ENCODE measurements at places on chromosomes 2 and 18.
A peak's percentile ranks its signal among the peaks of the same experiment; 100 is the strongest.

DNA sequence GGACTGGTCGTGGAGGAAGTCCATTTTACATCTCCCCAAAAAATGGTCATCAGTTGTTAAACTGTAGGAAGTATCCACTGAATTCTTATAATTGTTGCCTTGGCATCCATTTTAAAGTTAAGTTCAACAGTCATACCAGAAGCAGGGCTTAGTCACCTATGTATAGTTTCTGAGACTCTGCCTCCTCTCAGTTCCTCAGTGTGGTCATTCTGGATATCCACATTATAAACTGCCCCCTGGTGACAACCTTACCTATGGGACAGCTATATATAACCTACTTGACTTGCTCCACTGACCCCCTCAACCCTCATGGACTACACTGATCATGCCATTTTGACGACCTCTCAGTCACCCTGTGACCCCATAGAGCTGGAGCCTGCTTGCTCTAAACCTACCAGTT is 617.0 kb downstream of the LRP1B start:
- no peak for DNase-seq

DNA sequence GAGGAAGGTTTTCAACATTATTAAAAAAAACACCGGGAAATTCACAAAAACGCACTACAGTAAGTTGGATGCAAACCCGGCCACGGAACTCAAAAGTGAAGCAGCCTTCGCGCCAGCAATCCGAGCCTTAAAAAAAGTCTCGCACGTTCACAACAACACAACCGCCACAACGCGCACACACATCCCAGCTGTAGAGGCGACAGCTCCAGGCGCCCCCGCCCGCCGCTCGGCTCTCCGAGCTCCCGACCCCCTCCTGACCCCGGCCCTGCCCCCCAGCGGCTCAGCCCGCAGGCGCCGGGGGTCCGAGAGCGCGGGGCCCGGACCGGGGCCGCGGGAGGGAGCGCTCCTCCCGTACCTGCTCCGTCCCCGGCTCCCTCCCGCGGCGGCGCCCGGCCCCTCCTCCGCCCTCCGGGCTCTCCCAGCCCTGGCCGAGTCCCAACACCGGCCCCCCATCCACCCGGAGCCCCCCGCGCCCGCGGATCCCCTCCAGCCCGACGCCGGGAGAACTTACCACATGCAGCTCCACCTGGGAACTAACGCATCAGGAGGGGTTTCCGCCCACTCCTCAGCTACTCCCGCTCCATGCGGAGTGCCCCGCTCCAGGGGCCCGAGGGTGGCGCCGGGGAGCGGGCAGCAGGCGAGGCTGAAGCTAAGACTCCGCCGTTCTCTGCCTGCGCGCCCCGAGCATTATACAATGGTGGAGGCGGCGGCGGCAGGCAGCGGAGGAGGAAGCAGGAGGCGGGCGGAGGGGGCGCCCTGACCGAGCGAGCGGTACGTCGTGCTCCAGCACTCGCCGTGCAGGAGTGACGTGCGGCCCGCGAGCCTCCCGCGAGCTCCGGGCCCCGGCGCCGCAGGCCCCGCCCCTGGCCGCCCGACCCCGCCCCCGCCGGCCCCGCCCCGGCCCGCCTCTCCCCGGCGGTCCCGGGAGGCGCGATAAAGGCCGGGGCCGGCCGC is at the start of gene SERTAD2:
TSS of gene SERTAD2 (minus strand) at position 805 of the 954 bp plus-strand sequence. CDS start 17,042 bp downstream, outside the sequence.
- peak; percentile 64 for DNase-seq

DNA sequence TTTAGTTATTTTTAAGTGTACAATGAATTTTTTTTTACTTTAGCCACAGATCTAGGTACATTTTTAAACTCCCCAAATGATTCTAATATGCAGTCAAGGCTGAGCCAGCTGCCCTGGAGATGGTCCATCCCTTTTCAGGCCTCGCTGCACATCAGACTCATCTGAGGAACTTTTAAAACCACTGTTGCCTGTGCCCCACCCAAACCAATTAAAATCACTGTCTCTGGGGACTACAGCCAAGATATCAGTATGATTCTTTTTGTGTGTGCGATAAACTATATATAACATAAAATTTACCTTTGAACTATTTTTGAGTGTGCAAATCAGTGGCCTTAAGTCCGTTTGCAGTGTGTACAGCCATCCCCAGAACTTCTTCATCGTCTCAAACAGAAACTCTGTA is 9.1 kb upstream of the MALT1 start:
- no peak for DNase-seq

GRCh38 chr18:42351455-42351854 is 396.4 kb downstream of the PIK3C3 start:
- no peak for DNase-seq

GRCh38 chr2:228853151-228853550 is 417.9 kb downstream of the PID1 start:
- no peak for DNase-seq

DNA sequence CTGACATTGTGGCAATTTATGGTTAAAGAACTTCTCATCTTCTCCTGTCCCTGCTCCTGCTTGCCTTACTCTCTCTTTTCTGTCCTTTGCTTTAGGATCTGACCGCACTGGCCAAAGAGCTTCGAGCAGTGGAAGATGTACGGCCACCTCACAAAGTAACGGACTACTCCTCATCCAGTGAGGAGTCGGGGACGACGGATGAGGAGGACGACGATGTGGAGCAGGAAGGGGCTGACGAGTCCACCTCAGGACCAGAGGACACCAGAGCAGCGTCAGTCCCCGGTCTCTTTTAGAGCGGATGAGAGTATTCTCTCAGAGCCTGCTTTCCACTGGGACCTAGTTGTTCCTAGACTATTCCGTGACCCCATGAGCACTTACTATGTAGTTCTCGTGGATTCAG is 122.2 kb upstream of the IL1R2 start:
- no peak for DNase-seq

GRCh38 chr2:177332026-177332991 is 60.3 kb upstream of the AGPS start:
- DNase-seq: peak; percentile 55

DNA sequence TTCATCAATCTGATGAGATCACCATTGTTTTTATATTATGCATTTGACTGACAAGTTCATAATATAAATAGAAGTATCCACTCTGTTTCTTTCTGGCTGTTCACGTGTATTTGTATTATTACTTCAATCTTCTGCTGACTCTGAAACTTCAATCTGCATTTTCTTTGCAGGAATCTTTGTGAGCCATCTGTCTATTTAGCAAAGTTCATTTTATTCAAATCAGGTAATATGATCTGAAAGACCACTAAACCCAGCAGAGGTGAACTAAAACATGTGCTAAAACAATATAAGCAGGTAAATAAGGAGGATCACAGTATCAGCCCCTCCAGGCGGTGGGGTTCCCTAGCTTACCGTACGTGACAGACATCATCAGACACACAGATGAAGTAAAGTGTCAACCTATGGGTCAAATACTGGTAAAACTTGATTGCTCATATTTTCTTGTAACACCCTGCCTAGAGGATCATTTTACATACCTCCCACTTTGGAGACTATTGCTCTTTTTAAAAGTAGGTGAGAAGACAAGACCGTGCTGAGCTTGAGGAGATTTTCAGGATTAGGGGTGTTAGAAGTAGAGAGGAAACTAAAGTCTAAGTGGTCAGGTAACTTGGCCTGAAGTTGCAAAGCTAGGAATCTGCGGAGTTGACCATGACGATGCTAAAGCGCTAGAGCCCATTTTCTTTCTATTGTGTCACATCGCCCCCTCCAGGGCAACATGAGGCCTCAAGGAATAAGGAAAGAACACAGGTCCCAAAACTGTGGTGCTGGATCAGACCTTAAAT is 9.0 kb downstream of the DTNB start:
- no peak for DNase-seq

GRCh38 chr2:151260573-151261230 is 961 bp downstream of the RBM43 start:
- DNase-seq: no peak

- DNase-seq: no peak
Measured at GRCh38 chr2:187586011-187586641, 31.9 kb upstream of the TFPI start.

GRCh38 chr2:193088026-193088425 is 893.3 kb upstream of the TMEFF2 start:
- no peak for DNase-seq

GRCh38 chr2:151028691-151029176 is 232.9 kb downstream of the RBM43 start:
- no peak for DNase-seq

DNA sequence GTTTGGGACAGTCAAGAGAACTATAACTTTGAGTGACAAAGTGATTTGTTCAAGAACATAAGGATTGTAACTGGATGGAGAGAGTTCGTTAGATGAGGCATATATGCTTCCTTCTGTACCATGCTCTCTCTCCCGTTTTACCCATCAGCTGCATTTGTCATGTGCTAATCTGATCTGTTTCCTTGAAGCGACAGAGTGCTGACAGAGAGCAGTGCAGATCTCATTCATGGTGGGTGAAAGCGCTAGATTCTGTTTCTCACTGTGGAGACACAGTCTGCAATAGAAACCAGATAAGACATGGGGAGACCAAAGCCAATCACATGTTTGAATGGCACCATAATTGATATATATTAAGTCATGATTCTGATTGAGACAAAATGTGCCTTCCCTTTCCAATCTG is 456.6 kb upstream of the CELF4 start:
- no peak for DNase-seq

- no peak for DNase-seq
Measured at GRCh38 chr2:224669449-224669848, 46.7 kb downstream of the CCDC195 start.

DNA sequence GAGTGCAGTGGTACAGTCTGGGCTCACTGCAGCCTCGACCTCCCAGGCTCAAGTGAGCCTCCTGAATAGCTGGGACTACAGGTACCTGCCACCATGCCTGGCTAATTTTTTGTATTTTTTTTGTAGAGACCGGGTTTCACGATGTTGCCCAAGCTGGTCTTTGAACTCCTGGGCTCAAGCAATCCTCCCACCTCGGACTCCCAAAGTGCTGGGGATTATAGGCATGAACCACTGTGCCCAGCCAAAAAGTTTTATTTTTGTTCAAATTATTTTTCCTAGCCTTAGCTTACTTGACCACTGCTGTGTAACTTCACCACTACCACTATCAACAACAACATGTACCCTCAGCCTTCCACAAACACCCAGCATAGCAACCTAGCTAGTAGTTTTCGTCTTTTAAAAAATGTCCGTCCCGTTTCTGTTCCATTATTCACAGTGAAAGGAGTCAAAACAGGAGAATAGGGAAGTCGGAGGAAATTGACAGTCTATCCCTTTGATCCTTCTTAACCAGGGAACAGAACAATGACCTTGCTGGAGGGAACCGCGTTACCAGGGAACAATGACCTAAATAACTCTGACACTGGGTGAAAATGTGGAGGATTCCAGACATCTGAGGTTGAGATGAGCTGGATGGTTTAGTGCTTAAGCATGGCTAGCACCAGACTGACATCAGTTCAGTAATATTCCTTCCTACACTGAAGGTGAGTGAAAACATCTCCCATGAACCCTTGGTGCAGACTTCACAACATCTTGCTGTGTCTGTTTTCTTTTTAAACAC is 69.2 kb upstream of the ARL4C start:
- no peak for DNase-seq

DNA sequence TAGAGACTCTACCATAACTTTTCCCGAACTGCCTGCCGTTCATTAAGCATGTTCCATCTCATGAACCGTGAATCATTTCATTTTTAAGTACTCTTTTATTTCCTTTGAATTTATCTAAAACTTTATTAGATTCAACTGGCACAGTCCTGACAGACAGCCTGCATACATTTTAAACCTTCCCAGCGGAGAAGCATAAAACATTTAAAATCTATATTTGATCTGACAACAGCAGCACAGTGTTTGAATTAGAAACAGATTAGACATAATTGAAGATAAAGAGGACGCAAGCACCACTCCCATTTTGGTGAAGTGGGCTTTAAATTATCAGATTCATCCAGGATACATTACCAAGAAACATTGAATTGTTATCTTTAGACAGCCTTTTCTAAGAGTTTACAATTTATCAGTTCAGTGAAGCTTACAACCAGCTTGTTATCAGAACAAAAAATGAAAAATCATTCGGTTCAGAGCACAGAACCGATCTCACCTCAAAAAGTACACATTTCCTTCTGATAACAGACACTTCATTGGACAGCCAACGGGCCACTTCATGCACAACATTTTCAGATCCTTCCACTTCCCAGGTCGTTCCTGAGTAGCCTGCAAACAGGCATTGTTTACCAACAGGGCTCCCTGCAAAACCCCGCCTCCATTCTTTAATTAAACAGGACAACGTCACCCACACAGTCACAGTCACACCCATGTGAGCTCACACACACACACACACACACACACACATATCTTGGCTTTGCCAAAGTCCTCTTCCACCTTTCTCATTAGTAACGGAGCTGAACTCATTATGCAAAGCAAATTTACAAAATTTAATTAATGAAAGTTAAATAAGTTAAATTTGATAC is 171.2 kb downstream of the SP3 start:
- DNase-seq: no peak

DNA sequence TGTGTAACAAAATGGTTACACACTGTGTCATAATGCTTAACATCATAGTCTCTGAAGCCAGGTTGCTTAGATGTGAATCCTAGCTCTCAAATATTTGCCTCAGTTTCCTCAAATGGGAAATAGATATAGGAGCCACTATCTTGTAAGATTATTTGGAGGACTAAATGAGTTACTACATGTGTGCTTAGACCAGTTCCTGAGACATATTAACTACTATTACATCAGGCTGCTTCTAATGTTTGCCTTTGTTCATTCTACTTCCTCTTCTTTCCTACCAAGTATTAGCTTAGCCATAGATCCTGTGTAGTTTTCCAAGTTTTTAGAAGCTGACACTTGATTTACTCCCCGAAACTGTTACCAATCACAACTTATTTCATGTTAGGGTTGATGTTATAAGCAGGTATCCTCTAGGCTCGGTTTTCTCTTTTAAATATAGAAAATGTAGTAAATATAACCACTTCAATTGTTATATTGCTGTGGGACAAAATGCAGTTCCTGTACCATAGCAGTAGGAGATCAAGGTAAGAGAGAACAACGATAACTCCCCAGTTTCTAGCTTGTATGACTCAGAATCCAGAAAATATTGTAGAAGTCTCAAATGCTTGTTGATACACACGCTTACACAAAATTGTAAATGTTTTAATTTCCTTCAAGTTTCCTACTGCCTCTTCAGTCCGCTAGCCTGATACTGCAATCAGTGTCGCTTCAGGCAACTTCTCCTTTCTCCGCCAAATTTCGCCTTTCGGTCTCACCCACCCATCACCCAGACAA is 751 bp upstream of the DNAJC10 start:
- DNase-seq: no peak

- DNase-seq: no peak
Measured at GRCh38 chr2:73406996-73407395, 21.4 kb downstream of the ALMS1 start.

Measured in NCI-H2107 (cell line).